ENCODE measurements at places on chromosomes 5 and 9. TPM values are rescaled to one million over a fixed set of nuclear protein-coding genes. Genes with fewer than 3 reads are reported as not detected.
A peak's percentile ranks its signal among the peaks of the same experiment; 100 is the strongest.

DAB2 gene
- total RNA-seq = not detected

DNA sequence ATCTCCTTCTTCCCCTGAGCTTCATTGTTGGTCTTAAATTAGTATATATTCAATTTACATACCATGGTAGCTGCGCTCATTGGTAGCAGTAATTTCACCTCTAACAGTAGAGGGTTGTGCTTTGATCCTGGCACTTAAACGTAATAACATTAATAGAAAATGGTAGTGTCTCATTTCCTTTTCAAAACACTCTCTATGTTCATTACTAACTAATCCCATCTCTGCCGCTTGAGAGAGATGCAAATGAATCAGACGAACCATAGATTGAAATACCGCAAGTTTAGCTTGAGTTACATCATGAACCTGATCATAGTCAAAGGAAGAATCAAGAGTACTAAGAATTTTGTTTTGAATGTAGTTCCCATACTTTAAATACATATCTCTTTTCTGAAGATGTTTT, 2.2 kb downstream of the THBS4 start:
- no peak for DNase-seq

GRCh38 chr9:108666240-108666784, 189.5 kb downstream of the ACTL7B start:
- no peak for DNase-seq

ZFR gene
- 46.3 TPM for total RNA-seq

DNA sequence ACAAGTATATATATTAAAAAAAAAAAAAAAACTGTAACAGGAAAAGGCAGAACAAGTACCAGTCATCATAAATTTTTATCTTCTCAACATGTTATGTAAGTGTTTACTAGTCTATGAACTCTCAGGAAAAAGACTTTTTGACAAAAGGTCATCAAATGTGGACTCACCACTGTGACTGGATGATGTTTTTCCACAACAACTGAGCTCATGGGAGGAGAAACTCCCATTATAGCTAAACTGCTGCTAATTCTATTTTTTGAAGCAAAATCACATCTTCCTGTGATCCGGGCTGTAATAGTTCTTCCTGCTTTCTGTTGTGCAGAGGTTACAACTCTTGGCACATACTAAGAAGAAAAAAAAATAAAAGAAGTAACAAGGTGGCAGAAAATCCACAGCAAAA, 39.6 kb downstream of the POC5 start:
- no peak for DNase-seq

NUTM2G gene
- total RNA-seq = not detected

- no peak for DNase-seq
These were observed 114.7 kb downstream of the KIAA0825 start for GRCh38 chr5:94503677-94504076.

IFNB1 gene
- total RNA-seq = not detected

DNA sequence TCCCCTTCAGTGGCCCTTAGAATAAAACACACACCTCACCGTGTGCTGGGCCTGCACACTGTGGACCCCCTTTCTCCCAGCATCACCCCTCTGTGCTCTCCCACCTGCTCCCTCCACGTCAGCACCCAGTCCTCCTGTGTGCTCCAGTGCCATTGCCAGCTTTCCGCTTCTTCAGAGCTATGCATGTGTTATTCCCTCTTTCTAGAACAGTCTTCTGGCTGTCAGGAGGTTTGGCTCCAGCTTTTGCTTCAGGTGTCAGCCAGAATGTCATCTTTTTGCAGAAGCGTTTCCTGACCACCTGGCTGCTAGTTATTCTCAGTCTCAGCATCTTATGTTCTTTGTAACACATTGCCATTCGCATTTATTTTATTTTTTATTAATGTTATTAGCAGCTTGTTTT, 119.7 kb downstream of the TLE4 start:
- no peak for DNase-seq

PLAC8L1 gene
- total RNA-seq = 0.42 TPM

TXNDC8 gene
- total RNA-seq = not detected

DNA sequence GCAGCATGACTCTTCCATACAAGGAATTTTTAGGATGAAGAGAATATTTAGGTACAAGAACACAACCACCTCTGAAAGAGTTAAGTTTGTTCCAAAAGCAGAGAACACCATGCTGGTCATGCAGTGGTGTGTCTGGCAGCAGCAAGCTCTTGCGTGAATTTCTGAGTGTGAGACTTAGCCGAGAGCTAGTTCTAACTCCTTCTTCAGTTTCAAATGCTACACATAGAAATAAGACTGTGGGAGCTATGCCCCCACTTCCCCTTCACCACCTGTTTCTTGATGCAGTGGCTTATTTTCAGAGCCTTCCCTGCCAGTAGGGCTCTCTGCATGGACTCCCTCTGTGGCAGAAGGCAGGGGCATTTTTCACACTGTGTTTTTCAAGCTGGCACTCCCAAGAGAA, 122.9 kb upstream of the ZNF366 start:
- DNase-seq = no peak

LMX1B gene
- total RNA-seq = not detected

IL3 gene
- not detected for total RNA-seq

GRCh38 chr5:110055302-110055701, 365.6 kb downstream of the MAN2A1 start:
- DNase-seq = no peak

GRCh38 chr5:147819261-147819770, 12.2 kb downstream of the SPINK1 start:
- DNase-seq = no peak

DNA sequence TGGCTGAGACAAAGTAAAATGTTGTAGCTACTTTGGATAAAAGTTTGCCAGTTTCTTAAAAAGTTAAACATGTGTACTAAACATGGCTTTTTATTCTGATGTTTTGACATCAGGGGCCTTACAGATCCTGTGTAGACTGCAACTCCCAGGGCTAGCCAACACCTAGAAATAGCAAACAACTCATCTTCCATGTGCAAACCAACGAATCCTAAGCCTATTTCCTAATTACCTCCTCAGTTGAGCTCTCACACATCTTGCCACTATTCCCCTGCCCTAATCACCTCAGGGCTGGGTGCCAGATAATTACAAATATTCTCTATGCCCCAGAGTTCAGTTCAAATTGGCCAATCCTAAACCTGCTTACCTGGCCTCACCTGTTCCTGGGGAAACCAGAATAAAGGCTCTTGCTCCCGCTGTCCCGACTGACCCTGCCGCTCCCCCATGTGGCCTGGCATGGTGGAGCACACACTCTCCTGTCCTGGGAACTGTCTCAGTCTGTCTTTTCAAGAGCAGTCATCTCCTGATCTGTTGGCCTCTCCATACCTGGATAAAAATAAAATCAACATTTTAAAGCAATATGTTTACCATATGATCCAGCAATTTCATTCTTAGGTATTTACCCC, 37.1 kb upstream of the FAM169A start:
- DNase-seq = no peak

GRCh38 chr9:135989722-135990467, 28.7 kb upstream of the UBAC1 start:
- peak; percentile 30 for DNase-seq

TMEFF1 gene
- not detected for total RNA-seq

DNA sequence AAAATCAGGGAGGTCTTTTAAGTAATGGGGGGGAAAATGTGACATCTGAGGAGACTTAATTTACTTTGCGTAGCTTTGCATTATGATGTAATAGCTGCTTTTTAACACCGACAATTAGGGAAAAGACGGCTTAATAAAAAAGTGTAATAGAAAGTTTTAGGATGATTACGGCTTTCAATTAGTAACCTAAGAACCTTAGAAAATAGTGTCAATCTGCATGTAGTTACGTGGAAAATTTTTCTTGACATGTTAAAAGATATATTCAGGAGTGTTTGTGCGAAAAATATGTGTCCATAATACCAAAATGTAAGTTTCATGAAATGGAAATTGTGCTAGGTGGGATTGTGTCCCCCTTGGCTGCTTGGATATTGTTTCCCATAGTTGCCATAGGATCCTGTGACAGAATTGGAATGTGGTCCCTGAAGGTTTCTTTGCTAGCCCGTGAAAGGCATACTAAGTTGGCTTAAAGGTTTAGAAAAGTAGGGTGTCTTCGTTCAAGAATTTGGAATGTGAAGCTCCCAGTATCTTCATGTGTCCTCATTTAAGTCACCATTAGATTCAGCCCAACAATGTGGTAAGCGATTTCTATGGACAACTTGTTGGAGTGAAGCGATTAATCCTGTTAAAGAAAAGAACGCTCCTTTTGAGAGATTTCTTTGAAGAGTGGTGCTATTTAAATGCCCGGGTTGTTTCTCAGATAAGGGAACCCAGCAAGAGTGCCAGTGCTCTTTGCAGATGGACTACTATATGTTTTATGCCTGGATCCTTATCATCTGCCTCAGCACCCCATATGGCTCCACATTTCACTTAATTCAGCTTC, 2.0 kb downstream of the RGMB start:
- DNase-seq = no peak

- DNase-seq = no peak
These were observed 38.0 kb downstream of the RASGEF1C start for GRCh38 chr5:180170810-180171567.

DNA sequence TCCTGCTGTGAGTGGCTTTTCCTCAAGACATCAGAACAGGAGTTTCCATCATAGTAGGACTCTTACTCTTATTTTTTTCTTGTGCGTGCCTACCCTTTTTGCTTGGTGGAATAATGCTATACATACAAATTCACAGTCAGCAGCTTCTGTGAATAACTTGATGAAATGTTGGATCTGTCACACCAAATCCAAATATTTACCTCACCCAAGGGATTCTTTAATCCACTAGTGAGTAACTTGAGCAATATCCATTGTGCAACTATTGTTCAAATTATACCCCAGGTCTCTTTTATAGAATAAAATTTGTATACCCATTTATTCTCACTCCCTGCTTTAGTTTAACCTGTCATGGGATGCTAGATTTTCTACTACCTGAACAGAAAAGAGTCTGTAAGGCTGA, 1078.3 kb upstream of the EDIL3 start:
- DNase-seq = no peak

DNA sequence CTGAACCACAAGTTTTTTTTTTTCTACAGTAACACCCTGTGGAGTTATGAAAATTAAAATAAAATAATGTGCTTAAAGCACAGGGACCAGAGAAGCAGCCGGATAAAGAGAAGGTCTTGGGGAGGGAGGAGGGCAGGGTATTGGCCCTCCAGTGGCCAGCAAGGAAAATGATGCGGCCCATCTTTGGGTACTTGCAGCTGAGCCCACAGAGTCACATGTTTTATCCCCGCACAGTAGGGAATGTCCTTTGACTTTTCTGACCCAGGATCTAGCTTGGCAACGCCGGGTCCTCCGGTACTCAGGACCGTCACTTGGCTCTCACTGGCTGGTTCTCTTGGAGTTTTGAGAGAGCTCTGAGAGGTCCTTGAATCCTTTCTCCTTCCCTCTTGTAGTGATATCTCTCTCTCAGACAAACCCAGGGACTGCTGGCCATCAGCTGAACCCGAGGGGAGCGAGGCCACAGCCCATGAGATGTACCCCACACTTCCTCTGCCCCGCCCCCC, 35.3 kb upstream of the HSPA9 start:
- no peak for DNase-seq

FBP2 gene
- not detected for total RNA-seq

- DNase-seq = no peak
These were observed 15.3 kb upstream of the RPL26L1 start for GRCh38 chr5:172943906-172944305.

SIT1 gene
- total RNA-seq = 220 TPM

GRCh38 chr5:56048124-56048523, 53.4 kb upstream of the IL6ST start:
- DNase-seq = no peak

SLC34A1 gene
- total RNA-seq = 2.0 TPM

FOXD4L6 gene
- not detected for total RNA-seq

BTNL8 gene
- total RNA-seq = not detected

DNA sequence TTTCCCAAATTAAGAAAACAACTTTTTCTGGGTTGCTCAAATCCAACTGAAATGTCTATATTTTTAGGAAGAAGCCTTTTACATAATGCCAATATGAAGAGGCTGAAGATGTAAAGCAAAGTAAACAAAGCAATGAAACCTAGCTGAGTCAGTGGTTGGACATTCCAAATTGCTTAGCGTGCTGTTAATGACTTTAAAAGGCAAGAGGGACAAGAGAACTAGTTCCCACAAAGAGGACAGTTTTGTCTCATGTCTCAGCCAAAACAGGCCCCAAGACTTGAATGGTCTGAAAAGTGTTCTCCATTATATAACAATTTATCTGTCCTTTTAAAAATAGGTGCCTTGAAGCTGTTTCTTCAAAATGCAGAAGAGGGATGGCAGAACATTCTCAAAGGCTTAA, 407.0 kb downstream of the ENC1 start:
- DNase-seq = no peak

DBH gene
- not detected for total RNA-seq

MEIKIN gene
- not detected for total RNA-seq

DNA sequence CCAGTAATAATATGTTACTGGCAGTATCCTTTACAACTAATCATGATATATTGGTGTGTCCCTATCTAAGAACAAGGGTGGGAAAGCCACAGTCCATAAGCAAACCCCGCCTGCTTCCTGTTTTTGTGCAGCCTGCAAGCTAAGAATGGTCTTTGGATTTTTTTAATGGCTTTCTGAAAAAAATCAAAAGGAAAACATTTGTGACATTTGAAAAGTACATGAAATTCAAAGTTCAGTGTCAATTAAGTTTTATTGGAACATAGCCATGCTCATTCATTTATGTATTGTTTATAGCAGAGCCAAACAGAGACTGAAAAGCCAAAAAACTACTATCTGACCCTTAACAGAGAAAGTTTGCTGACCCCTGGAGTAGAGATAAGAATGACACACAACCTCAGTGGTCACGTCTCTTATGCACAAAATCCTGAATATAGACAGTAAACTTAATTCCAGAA, 12.8 kb upstream of the TMEM245 start:
- DNase-seq = no peak

DNA sequence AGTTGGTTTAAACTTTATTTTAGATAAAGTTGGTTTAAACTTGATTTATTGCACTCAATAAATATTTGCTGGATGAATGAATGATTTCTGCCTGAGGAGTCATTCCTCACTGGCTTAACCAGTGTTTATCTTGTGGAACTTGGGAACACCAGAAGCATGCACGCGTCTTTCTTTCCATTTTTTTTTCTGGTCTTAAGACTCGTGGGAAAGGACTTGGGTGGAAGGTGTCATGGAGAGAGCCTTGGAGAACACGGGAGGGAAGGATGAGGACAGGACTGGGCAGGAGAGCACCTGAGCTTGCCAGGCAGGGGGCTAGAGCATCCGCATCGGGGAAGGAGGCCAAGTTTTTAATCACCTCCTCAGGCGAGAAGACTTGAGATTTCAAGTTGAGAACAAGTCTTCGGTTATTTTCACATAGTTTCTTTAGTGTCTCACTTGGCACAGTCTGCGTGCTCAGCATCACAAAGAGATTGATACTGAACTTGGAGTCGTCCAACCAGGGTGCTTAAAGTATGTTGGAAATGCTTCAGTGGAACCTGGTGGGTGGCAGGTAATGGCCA, 144.2 kb downstream of the PDZD2 start:
- DNase-seq = no peak

DNA sequence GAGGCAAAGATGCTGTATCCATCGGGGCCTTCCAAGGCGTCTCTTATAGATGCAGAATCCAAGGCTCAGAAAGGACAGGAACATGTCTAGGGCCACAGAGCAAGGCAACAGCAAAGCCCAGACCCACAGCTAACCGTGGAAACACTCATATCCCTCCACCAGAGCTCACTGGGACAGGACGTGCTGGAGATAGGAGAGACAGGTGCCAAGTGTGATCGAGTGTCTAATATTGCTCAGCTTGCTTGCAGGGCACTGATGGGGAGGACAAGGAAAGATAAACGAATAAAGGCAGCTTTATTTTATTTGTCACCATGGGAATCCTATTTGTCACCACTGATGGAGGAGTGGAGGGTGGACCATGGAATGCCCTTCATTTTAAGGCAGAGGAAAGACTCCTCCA, 44.0 kb upstream of the AKNA start:
- no peak for DNase-seq

- DNase-seq = no peak
These were observed 57.2 kb upstream of the RNF130 start for GRCh38 chr5:180128671-180129261.

SPINK13 gene
- not detected for total RNA-seq

Measured in activated CD8-positive, alpha-beta T cell treated with anti-CD3 and anti-CD28 coated beads, Interleukin-2, amount 10 ng/mL, durations not matched to agents 7 days and 5 days (primary cell).